Fibroblast of lung (primary cell): ENCODE measurements at places on chromosomes 16 and 17. TPM values are rescaled to one million over a fixed set of nuclear protein-coding genes. Genes with fewer than 3 reads are reported as not detected.

DNA sequence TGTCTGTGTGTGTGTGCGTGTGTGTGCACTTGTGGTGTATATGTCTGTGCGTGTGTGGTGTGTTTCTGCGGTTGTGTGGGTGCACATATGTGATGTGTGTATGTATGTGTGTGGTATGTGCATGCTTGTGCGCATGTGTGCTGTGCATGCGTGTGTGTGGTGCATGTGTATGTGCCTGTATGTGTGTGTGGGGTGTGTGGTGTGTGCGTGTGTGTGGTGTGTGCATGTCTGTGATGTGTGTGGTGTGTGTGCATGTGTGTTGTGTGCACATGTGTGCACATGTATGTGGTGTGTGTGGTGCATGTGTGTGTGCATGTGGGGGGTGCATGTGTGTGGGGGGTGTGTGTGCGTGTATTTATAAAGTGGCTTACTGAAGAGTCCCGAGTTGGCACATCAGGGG lies 23.0 kb upstream of the DNAI2 start:
- DNase-seq: no peak

DNA sequence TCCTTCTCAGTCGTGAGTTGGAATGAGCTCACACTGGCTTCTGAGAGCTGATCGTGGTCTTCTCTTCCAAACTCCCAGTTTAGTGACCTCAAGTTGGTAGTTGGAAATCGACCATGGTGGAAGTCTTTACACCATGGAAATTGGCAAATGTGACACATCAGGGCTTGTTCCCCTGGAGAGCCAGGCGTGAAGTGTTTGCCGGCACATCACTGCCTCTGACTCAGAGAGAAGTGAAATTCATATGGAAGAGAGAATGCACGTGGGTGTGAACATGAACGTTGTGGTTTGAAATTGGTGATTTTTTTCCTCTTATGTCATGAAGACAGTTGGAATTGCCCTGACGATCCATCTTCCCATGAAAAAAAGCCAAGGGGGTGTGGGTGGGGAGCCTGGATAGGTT lies 47.4 kb downstream of the AXIN2 start:
- DNase-seq: peak; percentile 97

DNA sequence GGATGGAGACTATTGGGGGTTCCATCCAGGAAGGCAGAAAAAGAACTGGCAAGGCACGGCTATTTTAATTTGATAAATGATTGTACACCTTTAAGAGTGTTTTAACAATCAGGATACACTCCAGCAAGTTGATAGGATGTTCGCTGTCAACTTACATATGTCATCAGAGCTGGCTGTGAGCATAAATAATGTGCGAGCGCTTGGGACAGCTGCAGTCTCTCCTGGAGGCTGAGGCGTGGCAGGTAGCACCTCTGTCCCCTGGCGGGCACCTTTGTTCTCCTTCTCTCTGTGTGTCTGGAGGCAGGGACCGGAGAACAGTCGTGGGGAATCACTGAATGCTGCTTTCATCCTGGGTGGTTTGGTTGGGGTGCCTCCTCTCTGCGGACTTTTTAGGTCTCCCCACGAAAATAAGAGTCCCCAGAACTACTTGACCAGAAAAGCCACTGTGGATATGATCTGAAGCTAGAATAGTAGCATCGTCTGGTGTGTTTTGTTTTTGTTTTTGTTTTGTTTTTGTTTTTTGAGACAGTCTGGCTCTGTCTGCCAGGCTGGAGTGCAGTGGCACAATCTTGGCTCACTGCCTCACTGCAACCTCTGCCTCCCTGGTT lies 9.4 kb downstream of the BAHCC1 start:
- DNase-seq: no peak

DNA sequence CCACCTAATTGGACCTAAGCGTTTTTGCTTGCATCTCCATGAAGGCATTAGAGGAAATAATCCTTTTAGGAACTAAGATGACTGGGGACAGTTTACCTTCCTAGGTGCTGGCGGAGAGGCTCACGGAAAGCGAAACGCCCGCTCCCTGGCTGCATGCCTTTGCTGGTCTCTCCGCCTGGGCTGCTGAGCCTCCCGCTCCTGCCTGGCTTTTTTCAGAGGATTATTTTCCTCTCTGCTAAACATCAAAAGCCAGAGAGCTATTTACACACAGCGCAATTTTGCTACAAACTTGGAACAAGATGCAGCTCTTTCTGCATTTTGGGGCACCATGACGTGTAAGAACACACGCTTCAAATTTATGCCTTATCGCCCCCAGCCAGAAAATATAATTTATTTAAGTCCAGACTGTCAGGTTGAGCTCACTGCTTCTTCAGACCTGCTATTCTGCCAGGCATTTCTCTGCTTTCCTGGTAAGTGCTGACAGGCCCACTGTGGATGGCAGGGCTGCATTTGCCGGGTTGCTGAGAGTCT lies 124.4 kb downstream of the SPACA3 start:
- DNase-seq: no peak

- no peak for DNase-seq
Observed at GRCh38 chr17:1542316-1542715, 20.3 kb downstream of the PITPNA start.

- DNase-seq: no peak
Observed at GRCh38 chr16:86249631-86250030, 260.7 kb upstream of the FOXF1 start.

Gene PERCC1
- total RNA-seq: not detected in 2 replicates
